ENCODE measurements at places on chromosomes 7 and 10.

DNA sequence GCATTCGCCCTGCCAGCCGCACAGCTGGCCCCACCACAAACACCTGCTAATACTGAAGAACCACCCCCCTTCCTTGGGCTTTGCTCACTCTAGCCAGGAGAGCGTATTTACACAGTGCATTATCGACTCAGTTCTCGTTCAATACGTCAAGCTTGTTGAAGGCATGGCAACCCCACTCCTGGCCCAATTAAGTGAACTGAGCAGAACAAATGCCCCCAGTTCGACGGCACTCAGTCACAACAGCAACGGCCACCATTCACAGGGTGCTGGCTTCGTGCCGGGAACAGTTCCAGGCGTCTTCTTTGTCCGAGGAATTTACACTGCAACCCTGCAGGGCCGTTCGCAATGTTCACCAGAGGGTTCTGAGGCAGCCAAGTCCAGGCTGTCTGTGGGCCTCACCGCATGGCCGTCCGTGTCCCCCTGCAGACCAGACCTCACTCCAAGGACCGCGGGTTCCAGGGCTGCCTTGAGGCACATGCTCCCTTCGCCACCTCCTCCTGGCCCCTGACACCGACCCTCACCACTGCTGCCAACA is 175.3 kb downstream of the DIP2C start:
- H3K27ac ChIP-seq = no peak overlapping the region
- H3K27me3 ChIP-seq = peaks cover 8% of the 10 kb centered on the region
- H3K4me3 ChIP-seq = no peak overlapping the region
- no peak for DNase-seq
- H3K36me3 ChIP-seq = no peaks in the 10 kb centered on the region
- H3K4me1 ChIP-seq = peaks cover 16% of the 10 kb centered on the region

GRCh38 chr10:21449288-21449966 is 76.1 kb downstream of the SKIDA1 start:
- H3K4me1 ChIP-seq = no peaks in the 10 kb centered on the region
- H3K4me3 ChIP-seq = no peak overlapping the region
- no peak overlapping the region for H3K27ac ChIP-seq
- DNase-seq = no peak
- H3K27me3 ChIP-seq = peaks cover 13% of the 10 kb centered on the region

DNA sequence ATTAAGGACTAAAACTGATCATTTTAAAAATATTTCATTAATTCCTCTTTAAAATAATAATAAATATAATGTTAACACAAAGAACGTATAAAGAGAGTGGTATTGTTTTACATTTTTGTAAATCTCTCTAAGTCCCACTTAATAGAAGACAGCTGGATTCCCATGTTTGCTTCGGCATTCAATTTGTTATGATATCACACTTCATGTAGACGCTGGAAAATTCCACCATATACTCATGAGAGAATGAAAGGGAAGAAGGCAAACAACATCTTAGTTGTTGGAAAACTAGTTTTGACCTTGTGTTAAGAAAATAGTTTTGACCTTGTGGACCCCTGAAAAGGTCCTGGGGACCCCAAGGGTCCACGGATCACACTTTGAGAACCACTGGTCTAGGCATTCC is 85.3 kb upstream of the MGMT start:
- no peaks in the 10 kb centered on the region for H3K36me3 ChIP-seq
- no peak overlapping the region for H3K4me3 ChIP-seq
- DNase-seq = no peak
- no peaks in the 10 kb centered on the region for H3K4me1 ChIP-seq
- no peak overlapping the region for H3K27ac ChIP-seq

GRCh38 chr10:88990384-88991160 is at the start of gene FAS:
Gene FAS, plus strand, starts transcription at chr10:88990798. Its CDS starts 79 bp downstream, at chr10:88990877.
- H3K27ac ChIP-seq = peak within 1 kb of the TSS; percentile 98
- peaks cover 45% of the 10 kb centered on the region for H3K36me3 ChIP-seq
- no peaks in the 10 kb centered on the region for H3K27me3 ChIP-seq
- DNase-seq = peak; percentile 72
- H3K4me3 ChIP-seq = peak within 1 kb of the TSS; percentile 99

DNA sequence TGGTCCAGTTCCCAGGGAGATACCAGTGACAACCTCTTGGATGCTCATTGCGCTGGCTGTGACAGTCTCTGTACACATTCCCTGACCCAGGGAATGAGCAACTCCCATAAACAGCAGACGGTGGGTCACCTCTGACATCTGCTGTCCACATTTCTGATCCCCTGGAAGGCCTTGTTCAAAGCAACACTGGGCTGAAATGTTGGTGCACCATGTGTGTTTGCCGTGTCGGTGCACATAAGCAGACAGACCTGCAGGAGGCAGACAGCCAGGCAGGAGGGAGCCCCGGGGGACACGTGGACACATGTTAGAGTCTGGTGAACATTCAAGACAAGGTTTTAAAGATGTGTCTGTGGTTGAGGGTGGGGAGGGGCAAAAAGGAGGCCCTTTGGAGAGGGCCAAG is 254.9 kb downstream of the PLXNA4 start:
- H3K27ac ChIP-seq = no peak overlapping the region
- no peaks in the 10 kb centered on the region for H3K36me3 ChIP-seq
- peaks cover 10% of the 10 kb centered on the region for H3K4me1 ChIP-seq
- no peak for DNase-seq
- H3K27me3 ChIP-seq = peaks cover 82% of the 10 kb centered on the region

GRCh38 chr7:5603241-5604140 is 178.0 kb downstream of the RNF216 start:
- DNase-seq = no peak
- no peaks in the 10 kb centered on the region for H3K4me1 ChIP-seq
- no peak overlapping the region for H3K4me3 ChIP-seq
- no peak overlapping the region for H3K27ac ChIP-seq
- peaks cover 3% of the 10 kb centered on the region for H3K36me3 ChIP-seq
- H3K27me3 ChIP-seq = no peaks in the 10 kb centered on the region

All from effector memory CD8-positive, alpha-beta T cell (primary cell).